Activated CD4-positive, alpha-beta T cell treated with anti-CD3 and anti-CD28 coated beads for 4 hours (primary cell): ENCODE measurements at places on chromosomes 2 and 18.
A peak's percentile ranks its signal among the peaks of the same experiment; 100 is the strongest.

GRCh38 chr2:134819334-134819733, 19.1 kb upstream of the ACMSD start:
- DNase-seq = no peak

- DNase-seq = no peak
These were observed 31.5 kb downstream of the KCNE4 start for GRCh38 chr2:223083402-223084070.

- no peak for DNase-seq
These were observed 91.4 kb upstream of the FHL2 start for GRCh38 chr2:105490204-105490603.

- no peak for DNase-seq
These were observed 1389.3 kb upstream of the ZEB2 start for GRCh38 chr2:145909175-145909755.

DNA sequence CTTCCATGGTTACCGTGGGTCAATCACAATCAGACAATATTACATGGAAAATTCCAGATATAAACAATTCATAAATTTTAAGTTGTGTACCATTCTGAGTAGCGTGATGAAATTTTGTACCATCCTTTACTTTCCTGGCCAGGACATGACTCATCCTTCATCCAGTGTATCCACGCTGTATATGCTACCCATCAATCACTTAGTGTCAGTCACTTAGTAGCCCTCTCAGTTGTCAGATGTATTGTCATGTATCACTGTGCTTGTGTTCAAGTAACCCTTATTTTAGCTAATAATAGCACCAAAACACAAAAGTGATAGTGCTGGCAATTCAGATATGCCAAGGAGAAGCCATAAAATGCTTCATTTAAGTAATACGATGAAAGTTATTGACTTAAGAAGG, 282.6 kb downstream of the CPS1 start:
- DNase-seq = no peak

GRCh38 chr18:78913830-78914231, 65.8 kb upstream of the SALL3 start:
- no peak for DNase-seq

- peak; percentile 41 for DNase-seq
These were observed 2.2 kb upstream of the NRP2 start for GRCh38 chr2:205680067-205680466.

- no peak for DNase-seq
These were observed 267.6 kb upstream of the MGAT5 start for GRCh38 chr2:133986081-133986837.

GRCh38 chr2:101587251-101587650, 110.3 kb upstream of the MAP4K4 start:
- no peak for DNase-seq

DNA sequence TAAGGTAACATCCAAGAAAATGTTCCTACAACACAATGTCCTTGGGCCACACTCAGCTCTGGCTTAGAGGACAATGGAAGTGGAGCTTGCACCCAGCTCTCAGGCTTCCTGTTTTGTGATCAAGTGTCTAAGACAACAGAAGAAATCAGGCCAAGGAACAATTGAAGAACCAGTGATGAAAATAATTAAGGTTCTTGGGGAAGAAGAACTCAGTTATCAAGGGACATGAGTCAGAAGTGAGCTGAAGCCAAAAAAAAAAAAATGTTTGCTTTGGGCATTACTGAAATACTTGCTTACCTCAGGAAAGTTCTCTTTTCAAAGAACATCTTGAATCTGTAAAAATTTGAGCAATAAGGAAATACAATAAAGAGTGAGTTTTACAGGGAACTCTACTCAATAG, 299.0 kb downstream of the FBXO15 start:
- no peak for DNase-seq

DNA sequence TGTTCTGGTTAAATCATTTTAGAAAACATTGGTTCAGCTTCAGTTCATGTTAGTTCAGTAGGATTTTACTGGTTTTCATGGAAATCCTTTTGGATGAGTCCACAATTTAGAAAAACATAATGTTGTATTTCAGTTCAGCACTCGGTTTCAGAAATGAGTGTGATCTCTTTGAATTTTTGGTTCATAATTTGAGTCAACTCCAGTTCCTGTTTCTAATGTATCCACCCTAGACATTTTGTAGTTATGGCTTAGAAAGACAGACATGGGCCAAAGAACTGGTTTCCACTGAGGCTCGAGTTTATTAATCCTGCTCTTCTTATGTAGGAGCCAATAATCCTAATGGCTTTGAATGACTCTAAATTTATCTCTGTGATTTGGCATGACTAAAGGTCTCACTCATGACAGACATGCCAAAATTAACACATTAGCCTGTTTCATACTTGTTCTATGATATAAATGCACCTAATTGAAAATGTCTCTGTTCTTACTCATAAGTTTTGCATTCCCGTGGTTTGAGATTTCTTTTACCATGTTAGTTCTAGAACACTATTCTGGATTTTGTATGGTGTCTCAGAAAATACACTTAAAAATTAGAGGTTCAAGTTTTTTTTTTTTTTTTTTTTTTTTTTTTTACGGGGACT, 82.3 kb upstream of the SPRED2 start:
- DNase-seq = no peak
